ENCODE measurements at places on chromosomes 13 and 19.

DNA sequence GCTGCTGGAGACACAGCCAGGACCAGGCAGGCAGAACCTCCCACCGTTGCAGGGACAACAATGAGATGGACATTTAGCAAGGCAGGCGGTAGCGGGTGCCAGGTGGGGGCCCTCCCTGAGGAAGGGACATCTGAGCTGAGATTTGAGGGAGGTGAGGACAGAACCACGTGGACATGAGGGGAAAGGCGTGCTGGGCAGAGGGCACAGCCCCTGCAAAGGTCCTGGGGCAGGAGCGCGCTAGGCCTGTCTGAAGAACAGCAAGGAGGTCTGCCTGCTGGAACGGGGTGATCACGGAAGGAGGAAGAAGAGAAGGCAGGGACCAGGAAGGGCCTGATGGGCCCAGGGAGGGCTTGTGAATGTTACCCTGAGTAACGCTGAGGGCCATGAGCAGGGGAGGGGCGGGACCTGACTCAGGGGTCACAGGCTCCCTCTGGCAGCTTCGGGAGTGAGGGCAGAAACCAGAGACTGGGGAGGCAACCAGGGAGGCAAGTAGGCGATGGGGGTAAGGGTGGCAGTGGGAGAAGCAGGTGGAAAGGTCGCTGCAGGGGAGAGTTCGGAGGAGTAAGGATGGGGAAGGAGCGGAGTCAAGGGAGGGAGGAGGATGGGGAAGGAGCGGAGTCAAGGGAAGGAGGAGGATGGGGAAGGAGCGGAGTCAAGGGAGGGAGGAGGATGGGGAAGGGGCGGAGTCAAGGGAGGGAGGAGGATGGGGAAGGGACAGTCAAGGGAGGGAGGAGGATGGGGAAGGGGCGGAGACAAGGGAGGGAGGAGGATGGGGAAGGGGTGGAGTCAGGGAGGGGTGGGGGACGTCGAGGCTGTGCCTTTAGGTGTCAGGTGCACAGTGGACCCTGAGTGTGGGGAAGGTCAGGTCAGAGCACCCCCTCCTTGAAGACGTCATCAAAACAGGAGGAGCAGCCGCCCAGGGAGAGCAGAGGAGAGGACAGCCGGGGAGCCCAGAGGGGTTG is 15.7 kb upstream of the B3GNT3 start:
- DNase-seq, result no peak

DNA sequence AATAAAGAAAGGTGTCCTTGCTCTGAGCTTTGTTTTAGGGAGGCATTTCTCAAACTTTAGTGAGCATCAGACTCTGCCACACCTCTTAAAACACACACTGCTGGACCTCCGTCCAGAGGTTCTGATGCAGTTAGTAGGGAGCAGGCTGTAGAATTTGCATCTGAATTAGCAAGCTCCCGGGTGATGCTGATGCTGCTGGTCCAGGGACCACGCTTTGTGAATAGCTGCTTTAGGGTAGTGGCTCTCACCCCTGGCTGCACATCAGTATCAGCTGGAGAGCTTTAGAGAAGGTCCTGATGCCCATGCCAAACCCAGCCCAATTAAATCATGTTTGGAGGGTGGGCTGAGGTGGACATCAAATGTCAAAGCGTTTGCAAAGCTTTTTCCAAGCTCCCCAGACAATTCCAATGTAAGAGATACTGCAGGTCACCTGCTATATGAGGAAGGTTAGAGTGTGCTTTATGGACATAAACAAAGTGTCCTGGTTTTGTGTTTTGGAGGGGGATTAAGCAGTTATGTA is 3.6 kb downstream of the HTR2A start:
- DNase-seq, result no peak

- no peak for DNase-seq
Observed at GRCh38 chr19:51820011-51820410, 25.1 kb downstream of the FPR3 start.

DNA sequence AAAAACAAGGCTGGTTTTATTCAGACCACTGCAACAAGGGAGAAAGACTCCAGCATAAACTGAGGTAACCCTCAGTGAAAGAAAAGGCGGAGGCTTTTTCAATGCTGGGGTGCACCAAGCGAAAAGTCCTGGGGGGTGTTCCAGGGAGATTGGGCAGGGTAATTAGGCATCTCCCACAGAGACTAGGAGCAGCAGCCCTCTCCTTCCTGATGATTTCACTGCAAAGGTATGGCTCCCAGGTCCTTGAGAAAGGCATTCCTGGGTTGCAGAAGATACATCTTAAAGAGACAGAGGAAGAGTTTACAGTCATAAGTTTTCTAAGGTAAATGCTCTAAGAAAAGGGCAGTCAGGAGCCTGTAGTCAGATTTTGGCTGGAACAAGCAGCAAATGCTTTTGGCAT is 412.0 kb downstream of the FOXO1 start:
- DNase-seq, result no peak

DNA sequence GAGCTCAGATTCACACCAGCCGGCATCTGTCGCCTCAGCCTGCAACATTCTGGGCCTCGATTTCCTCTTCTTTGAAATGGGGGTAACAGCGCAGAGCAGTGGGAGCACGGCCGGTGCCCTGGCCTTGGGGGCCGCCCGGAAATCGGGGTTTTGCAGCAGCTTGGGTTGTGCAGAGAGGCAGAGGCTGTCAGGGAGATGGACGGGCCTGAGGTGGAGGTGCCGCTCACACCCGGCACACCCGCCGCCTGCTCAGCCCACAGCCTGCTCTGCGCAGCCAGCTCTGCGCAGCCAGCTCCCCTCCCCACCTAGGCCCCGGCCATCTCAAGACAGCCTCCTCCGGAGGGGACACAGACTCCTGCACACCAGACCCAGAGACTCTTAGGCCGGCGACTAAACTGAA is 10.6 kb downstream of the KLF2 start:
- no peak for DNase-seq

DNA sequence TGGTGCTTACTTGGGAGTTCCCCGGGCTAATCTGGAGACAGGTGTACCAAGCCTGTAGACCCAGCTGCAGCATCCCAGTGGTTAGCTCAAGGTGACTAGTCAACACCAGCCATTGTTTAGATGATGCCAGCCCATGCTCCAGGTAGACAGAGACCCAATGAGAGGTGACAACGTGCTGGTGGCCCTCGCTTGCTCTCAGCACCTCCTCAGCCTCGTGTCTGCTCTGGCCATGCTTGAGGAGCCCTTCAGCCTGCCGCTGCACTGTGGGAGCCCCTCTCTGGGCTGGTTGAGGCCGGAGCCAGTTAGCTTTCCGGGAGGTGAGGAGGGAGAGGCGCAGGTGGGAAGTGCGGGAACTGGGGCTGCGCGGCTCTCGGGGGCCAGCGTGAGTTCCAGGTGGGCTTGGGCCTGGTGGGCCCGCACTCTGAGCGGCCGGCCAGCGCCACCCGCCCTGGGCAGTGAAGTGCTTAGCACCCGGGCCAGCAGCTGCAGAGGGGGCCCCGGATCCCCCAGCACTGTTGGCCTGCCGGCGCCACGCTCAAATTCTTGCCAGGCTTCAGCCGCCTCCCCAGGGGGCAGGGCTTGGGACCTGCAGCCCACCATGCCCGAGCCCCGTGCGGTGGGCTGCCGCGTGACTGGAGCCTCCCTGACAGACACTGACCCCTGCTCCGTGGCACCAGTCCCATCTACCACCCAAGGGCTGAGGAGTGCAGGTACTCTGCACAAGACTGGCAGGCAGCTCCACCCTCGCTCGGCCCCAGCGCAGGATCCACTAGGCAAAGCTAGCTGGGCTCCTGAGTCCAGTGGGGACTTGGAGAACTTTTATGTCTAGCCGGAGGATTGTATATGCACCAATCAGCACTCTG is 85.9 kb upstream of the VSTM2B start:
- DNase-seq, result no peak

GRCh38 chr13:21753117-21753729 is 82.3 kb downstream of the FGF9 start:
- no peak for DNase-seq

- DNase-seq, result no peak
Observed at GRCh38 chr13:69935043-69935442, 172.6 kb upstream of the ATXN8OS start.

GRCh38 chr19:1037621-1038064 is 2.3 kb upstream of the ABCA7 start:
- no peak for DNase-seq

DNA sequence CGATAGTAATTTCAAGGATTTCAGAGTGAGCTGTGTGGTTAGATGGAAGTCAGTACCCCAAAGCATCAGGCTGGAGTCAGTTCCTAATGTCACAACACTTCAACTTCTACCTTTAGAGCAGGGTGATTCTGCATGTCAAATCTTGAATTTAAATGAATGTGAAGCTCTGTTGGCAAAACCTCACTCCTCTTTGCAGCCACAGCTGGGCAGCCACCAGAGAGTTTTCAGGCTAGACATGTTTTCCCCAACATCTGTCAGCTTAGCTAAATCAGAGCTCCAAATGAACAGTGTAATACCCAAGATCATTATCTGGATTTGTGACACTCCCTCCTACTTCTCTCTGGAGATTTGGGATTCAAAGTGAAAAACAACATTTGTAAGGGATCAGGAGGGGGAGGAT is 33.7 kb upstream of the OLFM4 start:
- DNase-seq, result no peak

DNA sequence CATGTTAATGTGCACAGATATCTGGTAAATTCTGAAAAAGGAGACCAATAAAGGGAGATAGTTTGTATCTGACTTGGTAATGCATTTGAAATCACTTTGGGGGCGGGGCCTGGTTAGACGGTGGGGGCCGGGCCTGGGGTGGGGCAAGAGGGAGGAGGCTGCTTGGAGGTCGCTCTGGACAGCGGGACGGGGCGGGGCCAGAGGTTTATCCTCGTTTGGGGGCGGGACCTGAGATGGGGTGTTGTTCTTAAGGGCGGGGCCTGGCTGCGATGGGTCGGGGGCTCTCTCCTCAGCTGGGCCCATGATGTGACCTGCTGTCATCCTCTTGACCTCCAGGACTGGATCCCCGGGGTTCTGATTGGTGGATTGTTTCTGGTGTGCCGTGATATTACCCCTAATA is 4.9 kb upstream of the ZNF808 start:
- no peak for DNase-seq

- no peak for DNase-seq
Observed at GRCh38 chr13:33090755-33091414, 74.7 kb downstream of the KL start.

DNA sequence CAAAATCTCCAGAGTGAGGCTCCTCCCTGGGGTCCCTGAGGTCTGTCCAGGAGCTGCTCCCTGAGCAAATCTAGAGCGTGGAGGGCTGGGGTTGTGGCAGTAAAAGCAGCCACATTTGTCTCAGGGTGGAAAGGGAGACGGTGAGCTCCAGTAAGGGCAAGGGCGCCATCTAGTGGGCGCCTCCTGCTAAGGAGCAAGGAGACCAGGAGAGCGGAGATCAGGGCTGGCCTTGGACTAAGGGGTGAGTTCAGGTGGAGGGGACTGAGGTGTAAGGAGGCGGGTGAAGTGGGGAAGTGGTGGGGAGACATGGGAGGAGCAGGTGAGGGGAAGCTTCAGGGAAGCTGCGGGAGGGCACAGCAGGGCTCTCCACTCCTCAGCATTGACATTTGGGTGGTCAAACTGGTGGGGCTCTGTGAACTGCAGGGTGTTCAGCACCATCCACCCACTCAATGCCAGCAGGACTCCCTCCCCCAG is 5.3 kb upstream of the CEACAM21 start:
- peak; percentile 79 for DNase-seq

DNA sequence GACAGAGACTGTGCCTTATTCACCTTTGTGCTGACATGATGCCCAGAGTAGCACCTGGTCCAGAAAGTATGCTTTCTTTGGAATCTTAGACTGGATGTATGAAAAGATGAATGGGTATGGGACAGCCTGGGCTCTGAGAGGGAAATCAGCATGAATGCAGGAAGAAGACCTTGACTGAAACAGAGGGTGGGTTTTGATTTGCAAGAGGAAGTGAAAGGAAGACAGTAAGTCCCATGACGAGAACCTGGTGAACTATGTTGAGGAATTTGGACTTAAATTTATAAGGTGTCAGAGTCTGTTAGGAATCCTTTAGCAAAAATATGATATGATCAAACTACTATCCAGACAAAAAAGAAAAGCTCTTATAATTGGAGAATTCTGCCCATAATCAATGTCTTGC is 301.9 kb downstream of the SPRY2 start:
- DNase-seq, result no peak

DNA sequence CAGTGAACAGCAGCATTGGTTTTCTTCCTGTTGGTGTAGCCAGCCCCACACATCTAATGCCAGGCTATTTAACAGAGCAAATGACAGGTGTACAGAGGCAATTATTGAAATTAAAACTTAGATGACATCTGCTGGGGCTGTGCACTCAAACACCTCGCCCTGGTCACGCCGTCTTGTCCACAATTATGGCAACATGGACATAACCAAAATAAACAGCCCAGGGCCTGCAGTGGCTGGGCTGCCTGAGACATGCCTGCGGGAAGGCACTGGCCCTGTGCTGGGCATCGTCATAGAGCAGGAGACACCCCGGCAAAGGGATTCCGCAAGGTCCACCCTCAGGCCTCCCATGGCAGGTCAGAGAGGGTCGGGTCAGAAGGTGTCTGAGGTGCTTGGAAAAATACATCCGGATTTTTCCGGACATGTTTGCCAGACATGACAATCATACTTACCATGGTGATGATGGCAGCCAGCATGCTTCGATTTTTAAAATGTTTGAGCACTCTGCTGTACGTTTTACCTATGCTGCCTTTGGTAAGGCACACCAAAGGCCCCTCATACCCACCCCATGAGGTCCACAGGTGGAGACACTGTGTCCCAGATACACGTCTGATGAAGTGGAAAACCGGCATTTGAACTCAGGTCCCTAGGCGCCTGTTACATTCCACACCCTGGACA is 47.8 kb downstream of the TSHZ3 start:
- no peak for DNase-seq

DNA sequence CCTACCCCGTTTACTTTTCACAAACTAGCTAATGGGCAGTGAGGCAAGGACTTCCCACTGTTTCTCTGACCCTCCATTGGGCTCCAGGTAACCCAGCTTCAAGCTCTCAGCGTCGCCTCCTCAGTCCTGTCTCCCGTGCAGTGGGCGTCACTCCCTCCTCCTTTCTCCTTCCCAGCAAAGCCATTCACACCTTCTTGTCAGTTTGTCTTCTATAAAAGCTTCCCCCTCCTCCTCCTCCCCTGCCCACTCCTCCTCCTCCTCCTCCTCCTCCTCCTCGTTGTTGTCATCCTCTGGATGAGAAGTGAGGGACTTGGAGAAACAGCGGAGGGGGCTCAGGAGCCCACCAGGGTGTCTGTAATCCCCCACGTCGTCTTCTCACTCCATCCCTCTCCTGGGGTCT is 1.7 kb upstream of the GALP start:
- no peak for DNase-seq

- no peak for DNase-seq
Observed at GRCh38 chr13:75968103-75968838, 332.1 kb downstream of the LMO7 start.

- peak; percentile 78 for DNase-seq
Observed at GRCh38 chr19:6772028-6772865, at the start of gene VAV1. Gene VAV1, plus strand, starts transcription at chr19:6772708. Its CDS starts 100 bp downstream, at chr19:6772808.

- DNase-seq, result no peak
Observed at GRCh38 chr13:50467156-50468110, 376.1 kb downstream of the DLEU7 start.

GRCh38 chr19:610801-611480 is 21.3 kb downstream of the HCN2 start:
- peak; percentile 75 for DNase-seq

- DNase-seq, result peak; percentile 31
Observed at GRCh38 chr19:11446652-11447301, 11.3 kb downstream of the PRKCSH start.
